ENCODE measurements at places on chromosomes 5 and 9.

GRCh38 chr5:155019601-155020226 is 6.2 kb downstream of the KIF4B start:
- DNase-seq, result no peak

DNA sequence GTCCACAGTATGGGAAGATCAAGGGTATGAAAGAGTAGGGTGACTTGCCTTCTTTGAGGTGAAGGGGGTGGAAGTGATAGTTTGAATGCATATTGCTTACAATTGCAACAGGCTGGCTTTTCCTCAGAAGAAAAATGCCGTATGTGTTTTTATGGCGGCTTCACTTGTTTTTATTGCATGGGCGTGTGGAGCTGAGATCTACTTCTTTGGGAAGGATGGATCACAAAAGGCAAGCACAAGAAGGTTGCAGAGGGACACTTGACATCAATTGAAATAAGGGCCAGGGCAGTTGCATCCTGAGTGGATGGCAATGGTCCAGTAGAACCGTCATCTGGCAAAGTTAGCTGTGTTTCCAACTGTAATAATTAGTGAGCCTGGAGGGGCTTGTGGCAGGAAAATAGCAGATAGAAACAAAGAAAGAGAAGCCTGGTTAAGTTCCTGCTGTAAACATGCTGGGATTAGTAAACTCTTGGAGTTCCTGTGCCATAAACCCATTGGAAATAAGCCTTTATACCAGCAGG is 138.4 kb downstream of the NTRK2 start:
- no peak for DNase-seq

DNA sequence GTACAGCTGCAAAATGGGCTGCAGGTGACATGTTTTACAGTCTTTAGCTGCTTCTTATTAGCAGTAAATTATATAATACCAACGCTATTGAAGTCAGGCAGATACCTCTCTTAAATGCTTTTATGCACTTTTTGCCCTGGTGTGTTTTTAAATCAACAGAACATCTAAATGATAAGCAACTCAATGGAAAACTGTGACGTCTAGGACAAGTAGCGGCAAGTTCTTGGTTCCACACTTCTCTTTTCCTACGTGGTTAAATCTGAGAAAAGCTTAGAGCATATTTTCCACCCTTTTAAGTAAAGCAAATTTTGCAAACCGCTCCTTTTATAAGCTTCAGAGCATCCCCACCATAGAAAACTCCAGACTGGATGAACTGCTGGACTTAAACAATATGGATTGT is 58.1 kb downstream of the CEMIP2 start:
- DNase-seq, result no peak

GRCh38 chr9:68704814-68705530 is at the start of gene PIP5K1B:
PIP5K1B (plus strand) TSS chr9:68705240; CDS start chr9:68822615, 117,375 bp downstream.
- peak; percentile 34 for DNase-seq

DNA sequence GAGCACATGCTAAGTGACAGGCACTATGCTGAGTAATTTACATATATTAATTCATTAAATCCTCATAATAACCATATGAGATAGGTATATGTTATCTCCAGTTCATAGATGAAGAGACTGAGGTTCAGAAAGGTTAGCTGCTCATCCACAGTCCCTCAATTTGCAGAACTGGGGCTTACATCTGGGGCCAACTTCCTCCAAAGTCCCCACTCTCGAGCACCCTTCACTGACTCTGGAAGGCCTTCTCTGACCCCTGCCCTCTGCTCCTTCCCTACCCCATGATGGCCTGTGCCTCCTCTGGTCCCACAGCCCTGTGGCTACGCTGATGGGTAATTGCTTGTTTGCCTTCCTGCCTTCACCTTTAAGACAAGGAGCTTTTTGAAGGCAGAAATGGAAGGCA is 71.6 kb downstream of the C5orf15 start:
- no peak for DNase-seq

- no peak for DNase-seq
Measured at GRCh38 chr5:125552486-125552885, 806.0 kb upstream of the ZNF608 start.

DNA sequence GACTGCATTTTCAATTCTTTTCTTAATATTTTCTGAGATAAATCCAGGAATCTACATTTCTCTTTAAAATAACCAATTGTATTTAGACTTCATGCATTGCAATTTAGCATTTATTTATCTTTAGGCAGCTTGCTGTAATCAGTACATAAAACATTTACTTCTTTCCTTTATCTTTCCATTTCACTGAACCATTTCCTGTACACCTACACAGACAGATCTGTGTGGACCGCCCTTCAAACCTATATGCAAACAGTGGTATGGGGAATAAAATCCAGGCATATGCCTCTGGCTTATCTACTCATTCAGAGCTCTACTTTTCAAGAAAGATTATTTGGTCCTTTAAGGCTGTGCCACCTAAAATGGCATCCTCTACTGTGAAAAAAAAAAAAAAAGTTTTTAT is 640.0 kb downstream of the MAT2B start:
- no peak for DNase-seq

DNA sequence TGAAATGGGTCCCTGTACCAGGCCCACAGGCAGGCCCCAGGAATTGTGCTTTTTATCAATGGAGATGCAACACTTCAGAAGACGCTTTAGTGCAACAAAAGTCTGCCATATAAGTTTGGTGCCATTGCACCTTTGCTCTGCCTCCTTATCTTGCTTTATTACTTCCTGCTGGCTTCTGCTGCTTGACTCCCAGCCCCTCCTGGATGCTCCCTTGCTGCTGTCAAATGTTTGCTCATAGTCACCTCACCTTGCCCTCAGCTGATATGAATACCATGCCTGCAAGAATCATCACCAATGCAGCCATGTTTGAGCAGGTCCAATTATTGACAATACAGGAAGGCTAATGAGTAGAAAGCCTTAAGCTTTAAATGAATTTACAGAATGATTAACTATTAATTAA is 25.4 kb downstream of the MEGF10 start:
- no peak for DNase-seq

- DNase-seq, result no peak
Measured at GRCh38 chr9:110389148-110389750, 51.6 kb upstream of the TXNDC8 start.

DNA sequence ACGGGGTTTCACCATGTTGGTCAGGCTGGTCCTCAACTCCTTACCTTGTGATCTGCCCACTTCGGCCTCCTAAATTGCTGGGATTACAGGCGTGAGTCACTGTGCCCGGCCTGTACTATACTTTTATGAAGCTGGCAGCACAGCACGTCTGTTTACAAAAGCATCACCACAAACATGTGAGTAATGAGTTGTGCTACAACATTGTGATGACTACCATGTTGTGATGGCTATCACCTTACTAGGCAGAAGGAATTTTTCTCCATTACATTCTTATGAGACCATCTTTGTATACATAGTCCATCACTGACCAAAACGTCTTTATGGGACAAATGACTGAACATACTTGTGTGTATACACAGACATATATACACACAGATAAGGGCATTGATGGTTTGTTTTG is 1019.0 kb downstream of the CDH18 start:
- DNase-seq, result no peak

DNA sequence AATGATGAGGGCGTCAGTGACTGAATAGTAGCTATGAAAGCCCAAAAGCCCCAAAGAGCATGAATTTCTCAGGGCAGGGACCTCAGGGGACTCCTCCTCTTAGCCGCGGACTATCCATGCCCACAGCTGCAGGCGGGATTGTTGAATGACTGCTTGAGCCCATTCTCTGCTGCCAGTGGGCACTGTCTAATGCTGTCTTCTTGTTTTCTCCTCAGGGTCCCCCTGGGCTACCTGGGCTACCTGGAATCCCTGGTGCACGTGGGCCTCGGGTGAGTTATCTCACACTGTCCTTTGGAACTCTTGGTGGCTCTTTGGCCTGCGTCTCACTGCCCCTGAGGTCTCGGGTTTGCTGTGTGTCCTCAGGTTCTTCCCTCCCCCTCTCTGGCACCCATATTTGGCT is 22.7 kb downstream of the COL27A1 start:
- no peak for DNase-seq

- no peak for DNase-seq
Measured at GRCh38 chr5:123099514-123100151, 10.6 kb downstream of the PRDM6 start.

- DNase-seq, result no peak
Measured at GRCh38 chr5:83042507-83042906, 34.7 kb downstream of the TMEM167A start.

- DNase-seq, result no peak
Measured at GRCh38 chr9:130157079-130157478, 15.1 kb upstream of the NCS1 start.

- peak; percentile 56 for DNase-seq
Measured at GRCh38 chr5:14665949-14666348, 1.4 kb downstream of the OTULIN start.

- DNase-seq, result no peak
Measured at GRCh38 chr9:13493697-13494096, 214.2 kb upstream of the MPDZ start.

GRCh38 chr9:124593651-124594058 is 86.5 kb upstream of the NR5A1 start:
- DNase-seq, result no peak

DNA sequence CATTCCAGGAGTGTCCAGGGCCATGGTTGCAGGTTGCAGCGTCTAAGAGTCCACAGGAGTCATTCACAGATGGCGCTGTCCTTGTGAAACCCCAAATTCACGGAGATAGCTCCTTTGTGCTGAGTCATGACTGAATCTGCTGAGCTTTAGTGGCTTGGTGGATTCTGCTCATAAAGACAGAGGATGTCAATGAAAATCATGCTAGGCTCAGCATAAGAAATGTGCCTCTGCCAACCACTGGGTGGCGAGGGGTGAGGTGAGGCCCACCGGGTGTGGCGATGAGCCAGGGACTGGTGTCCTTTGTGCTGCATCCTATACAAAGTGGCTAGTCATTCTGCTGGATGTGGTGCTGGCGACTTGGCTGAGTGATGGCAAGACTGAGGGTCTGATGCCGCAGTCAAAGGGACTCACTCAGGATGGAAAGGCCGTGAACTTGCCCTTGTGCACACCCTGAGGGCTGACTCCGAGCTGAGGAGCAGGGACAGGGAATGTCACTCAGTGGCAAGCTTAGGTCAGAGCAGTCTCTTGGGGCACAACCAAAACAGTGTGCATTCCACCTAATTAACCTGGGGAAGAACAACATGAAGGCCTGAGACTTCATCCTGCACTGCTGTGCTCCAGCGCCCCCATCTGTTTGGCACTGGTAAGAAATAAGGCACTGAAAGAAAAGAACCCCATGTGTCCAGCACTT is 71.5 kb downstream of the DAP start:
- no peak for DNase-seq

DNA sequence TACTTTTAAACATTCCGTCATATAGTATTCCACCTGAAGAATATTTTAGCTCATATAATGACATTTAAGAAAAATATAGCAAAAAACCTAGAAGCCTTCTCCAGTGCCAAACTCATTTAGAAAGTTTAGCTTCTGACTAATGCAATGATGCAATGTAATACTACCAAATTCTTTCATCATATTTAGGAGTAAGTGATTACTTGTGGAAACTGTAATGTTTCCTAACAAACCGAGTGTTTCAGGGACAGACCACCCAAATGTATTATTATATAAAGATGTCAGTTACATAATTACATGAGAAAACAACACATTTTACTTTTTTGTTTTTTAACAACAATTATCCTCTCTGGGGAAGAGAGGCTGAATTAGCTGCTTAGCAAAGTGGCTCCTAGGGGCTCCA is 316.2 kb downstream of the ARL15 start:
- no peak for DNase-seq

DNA sequence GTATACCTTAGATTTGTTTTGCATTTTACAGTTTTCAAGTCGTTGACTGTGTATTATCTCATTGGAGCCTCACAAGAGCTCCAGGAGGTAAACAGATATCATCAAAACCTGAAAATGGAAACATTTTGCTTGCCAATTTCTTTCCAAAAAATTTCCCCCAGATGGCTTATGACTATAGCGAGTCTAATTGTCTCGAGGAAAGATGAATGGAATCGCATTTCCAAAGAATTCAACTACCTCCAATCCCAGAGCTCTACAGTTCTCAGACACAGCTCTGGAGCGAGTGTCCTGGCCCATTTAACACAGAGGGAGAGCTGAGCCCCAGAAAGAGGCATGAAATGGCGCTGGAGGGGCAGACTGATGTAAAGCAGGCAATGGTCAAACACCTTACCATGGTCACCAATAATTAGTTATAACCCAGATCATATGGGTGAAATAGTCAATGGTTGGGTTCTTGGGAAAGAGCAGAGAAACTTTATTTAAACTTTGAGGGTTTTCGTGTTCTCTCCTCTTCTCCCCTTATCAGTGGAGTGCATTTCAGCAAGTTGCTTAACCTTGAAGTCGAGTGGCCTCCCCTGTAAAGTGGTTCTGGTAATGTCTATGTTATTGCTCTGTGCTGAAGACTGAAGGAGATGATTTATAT is 168.2 kb downstream of the ZDHHC21 start:
- DNase-seq, result no peak

GRCh38 chr5:1799110-1799601 is 481 bp downstream of the MRPL36 start:
- peak; percentile 38 for DNase-seq

- no peak for DNase-seq
Measured at GRCh38 chr5:36646507-36647023, 40.2 kb downstream of the SLC1A3 start.

GRCh38 chr5:102153003-102153759 is 142.9 kb downstream of the SLCO4C1 start:
- DNase-seq, result no peak

Measured in activated naive CD4-positive, alpha-beta T cell treated with anti-CD3 and anti-CD28 coated beads, Interleukin-2, amount 50 U/mL, for 16 hours (primary cell).